ENCODE measurements at places on chromosomes 5 and 9. TPM values are rescaled to one million over a fixed set of nuclear protein-coding genes. Genes with fewer than 3 reads are reported as not detected.

The GABRB2 gene
- 0.27 TPM for polyA plus RNA-seq

The TRIM36 gene
- 0.64 TPM for polyA plus RNA-seq

The CARTPT gene
- 0.85 TPM for polyA plus RNA-seq

The PCSK5 gene
- 12.5 TPM for polyA plus RNA-seq

The ALDH1A1 gene
- 115 TPM for polyA plus RNA-seq

The ZNF366 gene
- 1.5 TPM for polyA plus RNA-seq

The ACTL7B gene
- polyA plus RNA-seq = not detected

The OSTF1 gene
- polyA plus RNA-seq = 44.0 TPM

The PCDHGC4 gene
- 0.05 TPM for polyA plus RNA-seq

The GPR151 gene
- not detected for polyA plus RNA-seq

The NAIF1 gene
- polyA plus RNA-seq = 5.1 TPM

Data from adipose tissue (tissue), 3 donors.